ENCODE measurements at places on chromosomes 6 and 20.
A peak's percentile ranks its signal among the peaks of the same experiment; 100 is the strongest.

- no peak for DNase-seq
Measured at GRCh38 chr6:1044040-1044836, 267.7 kb upstream of the FOXQ1 start.

- no peak for DNase-seq
Measured at GRCh38 chr20:57880571-57880892, 170.7 kb upstream of the PMEPA1 start.

DNA sequence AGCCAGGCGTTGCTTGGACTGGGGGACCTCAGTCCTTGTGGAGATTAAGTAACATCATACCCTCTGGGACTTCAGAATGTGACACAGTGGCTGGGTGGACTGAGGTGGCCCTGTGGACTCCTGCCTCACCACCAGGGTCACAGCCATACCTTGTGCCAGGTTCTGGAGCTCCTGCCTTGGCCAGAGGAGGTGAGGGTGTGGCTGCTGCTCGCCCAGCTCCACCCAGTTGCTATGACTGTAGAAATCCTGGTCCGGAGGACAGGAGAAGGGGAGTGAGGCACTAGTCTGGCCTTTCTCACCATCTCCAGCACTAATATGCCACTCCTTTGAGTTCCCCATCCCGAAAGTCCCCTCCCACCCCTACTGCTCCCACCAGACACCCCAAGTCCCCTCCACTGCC is 1.9 kb downstream of the VWA7 start:
- no peak for DNase-seq

DNA sequence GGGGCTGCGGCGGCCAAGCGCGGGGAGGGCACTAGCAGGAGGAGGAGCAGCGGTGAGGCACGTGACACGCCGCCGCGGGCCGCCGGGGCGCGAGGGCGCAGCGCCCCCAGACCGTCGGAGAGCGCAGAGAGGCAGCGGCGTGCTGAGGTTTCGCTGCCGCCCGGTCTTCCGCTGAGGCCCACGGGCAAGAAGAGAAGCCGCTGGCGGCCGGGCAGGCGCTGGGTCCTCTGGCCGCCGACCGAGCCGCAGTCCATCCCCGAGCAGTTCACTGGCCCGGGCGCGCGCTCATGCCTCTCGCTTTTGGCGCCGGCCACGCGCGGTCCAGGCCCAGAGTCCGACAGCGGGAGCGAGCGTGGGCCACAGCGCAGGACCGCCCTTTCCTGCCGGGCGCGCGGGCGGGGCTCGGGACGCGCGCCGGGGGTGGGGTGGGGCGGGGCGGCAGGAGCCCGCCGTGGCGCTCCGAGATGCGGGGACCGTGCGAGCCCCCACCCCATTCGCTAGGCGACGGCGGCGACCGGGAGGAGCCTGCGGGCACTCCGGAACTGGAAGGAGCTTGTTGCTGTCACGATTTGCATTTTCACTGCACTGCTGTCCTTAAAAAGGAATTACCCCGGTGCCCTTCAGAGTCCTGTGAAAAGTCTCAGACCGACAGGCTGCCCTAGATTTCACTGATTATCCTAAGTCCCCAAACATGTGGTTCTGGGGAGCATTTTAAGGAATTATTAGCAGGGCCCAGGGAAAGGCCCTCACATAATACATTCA is at the start of gene MCUR1:
Gene MCUR1 (minus strand): TSS at position 382 of the 762 bp plus-strand sequence. CDS start 128 bp downstream, at position 254.
- DNase-seq, result peak; percentile 96

DNA sequence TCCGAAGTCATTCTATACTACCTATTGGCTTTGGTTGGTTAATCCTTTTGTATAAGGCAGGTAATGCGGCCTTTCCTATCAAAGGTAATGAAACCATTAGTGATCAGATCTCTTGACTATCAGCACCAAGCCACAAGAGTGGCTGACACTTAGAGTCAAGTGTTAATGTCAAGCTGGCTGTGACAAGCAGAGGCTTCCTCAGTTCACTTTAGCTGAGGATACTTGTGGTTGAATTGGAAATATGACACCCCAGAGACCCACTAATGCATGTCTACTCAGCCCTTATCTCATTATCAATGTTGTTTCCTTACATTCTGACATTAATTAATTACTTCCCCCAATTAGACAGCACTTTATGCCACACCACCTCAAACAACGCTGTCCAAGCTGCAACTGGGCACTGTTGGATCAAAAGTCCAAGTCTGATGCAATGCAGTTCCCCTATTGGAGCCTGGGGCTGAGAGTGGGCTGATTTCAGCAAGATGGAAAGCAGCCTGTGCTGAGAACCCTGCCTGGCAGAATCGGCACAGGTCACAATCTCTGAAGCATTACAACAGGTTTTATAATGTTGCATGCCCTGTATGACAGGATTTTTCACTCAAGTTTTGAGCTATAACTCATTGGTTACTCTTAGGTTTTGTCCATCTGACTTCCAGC is 273.5 kb downstream of the COL12A1 start:
- no peak for DNase-seq

DNA sequence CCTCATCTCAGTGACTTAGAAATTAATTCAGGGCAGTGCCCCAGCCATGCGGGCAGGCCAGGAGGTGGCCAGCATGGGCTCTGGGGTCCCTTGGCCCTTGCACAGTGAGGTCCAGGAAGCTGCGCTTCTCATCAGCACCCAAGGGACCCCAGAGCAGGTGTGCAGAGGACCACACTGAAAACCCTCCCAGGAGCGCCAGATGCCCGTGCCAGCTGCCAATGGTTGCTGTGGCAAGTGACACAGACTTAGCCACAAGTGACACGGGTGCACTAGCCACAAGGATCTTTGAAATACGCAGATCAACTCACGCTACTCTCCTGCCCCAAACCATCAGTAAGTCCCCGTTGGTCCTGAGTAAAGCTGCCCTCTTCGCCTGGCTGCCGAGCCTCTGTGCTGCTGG is 88.1 kb downstream of the ERMARD start:
- DNase-seq, result no peak

DNA sequence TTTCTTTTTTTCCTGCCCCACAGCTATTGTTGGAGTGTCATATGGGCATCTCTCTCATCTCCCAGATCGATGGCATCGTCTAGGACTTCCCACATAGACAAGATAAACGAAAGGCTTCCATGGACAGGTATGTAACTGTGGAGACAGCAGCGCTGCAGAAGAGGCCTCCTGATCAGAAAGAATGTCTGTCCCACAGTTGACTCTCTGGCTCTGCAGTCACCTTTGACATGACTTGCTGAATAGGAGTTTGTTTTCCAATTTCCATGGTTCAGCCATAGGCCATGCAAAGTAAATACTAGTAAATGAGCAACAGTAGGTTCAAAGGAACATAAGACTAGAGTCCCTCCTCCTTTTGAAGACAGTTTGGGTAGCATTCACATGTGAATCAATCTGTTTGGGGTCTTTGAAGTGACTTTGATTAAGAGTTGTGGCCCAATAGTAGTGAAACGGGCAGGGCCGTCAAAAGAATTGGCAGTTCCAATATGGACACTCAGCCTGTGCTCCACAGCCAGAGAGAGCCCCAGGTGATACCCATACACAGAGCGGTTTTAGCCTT is 134.7 kb upstream of the IFNGR1 start:
- no peak for DNase-seq

DNA sequence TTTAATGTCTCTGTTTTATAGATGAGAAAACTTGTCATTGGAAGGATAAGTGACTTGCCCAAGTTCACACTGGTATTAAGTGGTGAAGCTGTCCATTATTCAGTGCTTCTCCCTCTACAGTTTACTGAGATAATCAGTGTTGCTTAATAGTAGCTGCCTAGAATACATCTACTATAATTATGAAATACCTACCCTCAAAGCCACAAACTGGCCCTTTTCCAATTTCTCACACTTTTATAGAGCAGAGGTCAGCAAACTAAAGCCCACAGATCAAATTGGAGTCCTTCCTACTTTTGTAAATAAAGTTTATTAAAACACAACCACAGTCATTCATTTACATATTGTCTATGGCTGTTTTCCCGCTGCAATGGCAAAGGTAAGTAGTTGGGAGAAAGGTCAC is 73.5 kb downstream of the EYS start:
- no peak for DNase-seq

GRCh38 chr6:153553627-153554026 is 422.5 kb upstream of the RGS17 start:
- DNase-seq, result no peak

GRCh38 chr6:39754514-39755115 is 29.4 kb upstream of the KIF6 start:
- DNase-seq, result no peak

GRCh38 chr20:1803932-1804501 is 91.2 kb upstream of the SIRPA start:
- no peak for DNase-seq

DNA sequence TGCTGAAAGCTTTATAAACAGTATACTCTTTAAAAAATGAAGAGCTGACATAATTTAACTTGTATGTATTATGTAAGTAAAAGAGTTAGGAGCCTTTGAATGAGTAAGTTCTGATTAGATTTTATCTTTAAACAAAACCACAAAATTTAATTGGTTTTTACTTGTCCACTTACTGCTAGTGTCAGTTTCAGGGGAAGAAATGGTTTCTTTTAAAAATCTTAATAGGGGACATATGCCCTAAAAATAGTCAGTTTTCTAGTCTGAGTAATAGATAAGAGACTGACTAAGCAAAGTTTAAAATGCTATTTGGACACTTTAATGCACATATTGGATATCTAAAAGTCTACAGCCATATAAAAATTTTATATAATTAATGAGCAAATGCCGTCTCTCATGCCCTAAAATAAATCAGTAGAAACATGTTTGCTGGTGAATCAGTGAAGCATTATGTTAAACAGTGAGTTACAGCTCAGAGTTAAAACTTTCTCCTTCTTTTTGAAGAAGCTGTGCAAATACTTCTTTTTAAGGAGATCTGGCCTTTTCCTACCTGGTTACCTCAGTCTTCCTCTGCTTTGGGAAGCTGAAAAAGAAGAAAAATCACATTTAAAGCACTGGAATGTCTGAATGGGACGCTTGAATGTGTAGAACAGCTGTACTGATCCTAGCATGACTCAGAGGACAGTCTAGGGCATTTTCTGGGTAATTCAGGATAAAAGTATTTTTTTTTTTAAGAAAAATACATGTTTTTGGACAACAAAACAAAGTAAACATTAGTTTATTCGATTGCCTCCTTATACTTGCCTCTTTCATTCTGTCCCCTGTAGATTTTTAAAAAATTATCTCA is 55.3 kb downstream of the CDH26 start:
- DNase-seq, result no peak

DNA sequence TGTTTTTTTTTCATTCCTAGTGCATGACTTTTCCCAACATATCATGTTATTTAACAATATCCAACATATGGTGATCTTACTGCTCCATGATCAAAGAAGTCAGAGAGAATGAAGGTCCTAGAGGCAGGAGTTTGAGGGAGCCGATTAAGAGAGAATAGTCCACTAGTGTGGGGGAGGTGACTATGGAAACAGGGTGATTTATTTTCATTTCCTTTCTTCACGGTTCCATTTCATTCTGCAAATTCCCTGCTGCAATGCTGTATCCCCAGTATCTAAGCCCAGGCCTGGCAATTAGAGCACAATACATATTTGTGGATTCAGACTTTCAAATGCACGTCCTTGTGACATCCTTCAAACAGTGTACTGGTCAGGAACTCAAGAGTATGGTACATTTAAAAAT is 91.4 kb downstream of the CD83 start:
- DNase-seq, result no peak

- no peak for DNase-seq
Measured at GRCh38 chr6:14520536-14520935, 403.0 kb downstream of the CD83 start.

- no peak for DNase-seq
Measured at GRCh38 chr6:85464722-85465150, 14.9 kb downstream of the NT5E start.

GRCh38 chr6:159654483-159655098 is 38.5 kb downstream of the SOD2 start:
- peak; percentile 17 for DNase-seq

GRCh38 chr20:21437816-21438215 is 40.5 kb upstream of the NKX2-4 start:
- no peak for DNase-seq

DNA sequence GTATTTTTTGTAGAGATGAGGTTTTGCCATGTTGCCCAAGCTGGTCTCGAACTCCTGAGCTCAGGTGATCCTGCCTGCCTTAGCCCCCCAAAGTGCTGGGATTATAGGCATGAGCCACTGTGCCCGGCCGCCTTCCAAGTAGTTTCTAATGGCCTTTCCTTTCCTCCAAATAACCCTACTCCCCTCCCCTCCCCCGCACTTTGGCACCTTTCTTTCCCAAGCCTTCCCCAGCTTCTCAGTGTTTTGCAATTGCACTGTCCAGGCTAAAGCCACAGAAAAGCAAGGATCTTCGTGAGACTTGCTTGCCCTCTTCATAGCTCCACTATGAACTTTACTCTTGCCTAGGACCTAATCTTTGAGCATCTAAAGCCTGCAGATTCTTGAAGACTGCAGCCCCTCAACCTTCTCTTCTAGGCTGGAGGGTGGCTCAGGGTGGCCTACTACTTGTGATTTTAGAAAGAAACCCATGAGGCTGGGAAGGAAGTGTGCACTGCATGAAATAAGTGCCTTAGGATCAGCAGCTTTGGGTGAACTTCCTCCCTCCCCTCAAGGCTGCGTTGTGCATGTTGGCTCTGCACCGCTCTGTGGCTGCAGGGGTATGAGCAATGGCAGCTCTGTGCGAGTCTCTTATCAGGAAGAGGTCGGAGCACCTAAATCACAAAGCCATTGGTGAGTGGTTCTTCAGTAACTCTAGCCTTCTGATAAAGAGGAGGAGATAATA is 152.4 kb upstream of the SNX9 start:
- no peak for DNase-seq

- DNase-seq, result no peak
Measured at GRCh38 chr20:6635034-6635736, 132.3 kb upstream of the BMP2 start.

DNA sequence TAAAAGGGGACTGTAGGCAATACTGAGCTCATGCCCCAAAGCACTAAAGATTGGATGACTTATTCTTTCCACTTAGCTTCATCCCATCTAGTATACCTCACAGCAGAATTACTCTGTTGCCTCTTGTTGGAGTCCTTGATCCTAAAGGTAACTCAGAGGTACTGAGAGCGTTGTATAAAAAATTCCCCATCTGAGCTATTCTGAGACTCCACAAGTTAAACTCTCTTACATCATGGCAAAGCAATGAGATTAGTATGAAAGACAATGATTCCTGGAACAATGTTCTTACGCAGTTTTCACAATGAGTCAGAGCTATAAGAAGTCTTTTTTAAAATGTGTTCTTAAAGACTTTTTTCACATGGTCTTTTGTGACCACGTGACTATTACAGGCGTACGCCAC is 370.1 kb downstream of the ADGRB3 start:
- no peak for DNase-seq

DNA sequence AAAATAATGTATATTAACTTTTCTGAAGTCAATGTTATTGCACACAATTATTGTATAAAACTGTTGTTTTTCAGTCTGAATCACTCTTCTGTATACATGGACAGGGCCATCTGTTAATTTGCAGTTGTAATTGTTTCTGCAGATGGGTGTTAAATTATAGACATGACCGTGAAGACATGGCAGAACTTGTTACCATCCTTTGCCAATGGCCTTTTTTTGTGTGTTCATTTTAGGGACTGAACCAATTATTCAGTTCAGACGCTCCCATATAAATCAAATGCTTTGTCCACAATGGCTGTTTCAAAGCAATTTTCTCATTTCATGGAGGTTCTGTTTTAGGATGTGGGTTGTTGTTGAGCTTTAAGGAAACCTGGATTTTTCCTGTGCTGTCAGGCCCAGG is 533.7 kb downstream of the DOK5 start:
- no peak for DNase-seq

- no peak for DNase-seq
Measured at GRCh38 chr6:36499918-36500317, 47.4 kb downstream of the STK38 start.
